RWPE2 (cell line): ENCODE measurements at places on chromosomes 1 and 21.

DNA sequence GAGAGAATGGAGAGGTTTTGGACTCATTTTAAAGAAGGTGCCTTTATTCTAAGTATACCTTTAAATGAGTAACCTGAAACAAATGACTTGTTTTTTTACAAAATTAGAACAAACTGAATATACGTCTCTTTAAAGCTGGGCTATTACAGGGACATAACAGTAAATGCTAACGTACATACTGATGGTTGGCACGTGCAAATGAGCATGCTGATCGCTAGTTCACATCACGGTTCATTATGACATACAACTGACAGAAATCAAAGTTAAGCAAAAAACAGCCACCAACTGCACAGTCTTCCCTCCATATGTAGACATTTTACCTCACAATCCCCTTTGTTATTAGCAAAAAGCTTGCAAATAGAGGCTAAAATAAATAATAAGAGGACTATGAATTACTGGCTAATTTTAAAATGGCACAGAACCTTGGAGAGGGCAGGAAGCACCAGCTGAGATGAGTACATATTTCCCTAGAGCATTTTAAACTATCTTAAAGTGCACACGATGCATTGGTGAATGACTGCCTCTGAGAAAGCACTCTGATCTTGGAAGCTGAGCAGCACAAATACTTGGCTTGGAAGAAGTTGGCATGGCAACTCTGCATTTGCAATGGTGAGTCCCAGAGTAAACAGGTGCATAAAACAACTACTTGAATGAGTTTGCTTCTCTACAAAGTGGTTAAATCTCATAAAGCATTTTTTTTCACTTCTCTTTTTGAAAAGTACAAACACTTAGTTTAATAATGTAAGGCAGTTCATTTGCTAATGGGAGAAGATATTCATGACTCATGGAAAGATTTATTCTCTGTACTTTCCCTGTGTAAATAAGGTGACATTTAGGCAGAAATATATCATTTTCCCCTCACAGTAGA lies 204.7 kb downstream of the LHX8 start:
- no peak for DNase-seq

DNA sequence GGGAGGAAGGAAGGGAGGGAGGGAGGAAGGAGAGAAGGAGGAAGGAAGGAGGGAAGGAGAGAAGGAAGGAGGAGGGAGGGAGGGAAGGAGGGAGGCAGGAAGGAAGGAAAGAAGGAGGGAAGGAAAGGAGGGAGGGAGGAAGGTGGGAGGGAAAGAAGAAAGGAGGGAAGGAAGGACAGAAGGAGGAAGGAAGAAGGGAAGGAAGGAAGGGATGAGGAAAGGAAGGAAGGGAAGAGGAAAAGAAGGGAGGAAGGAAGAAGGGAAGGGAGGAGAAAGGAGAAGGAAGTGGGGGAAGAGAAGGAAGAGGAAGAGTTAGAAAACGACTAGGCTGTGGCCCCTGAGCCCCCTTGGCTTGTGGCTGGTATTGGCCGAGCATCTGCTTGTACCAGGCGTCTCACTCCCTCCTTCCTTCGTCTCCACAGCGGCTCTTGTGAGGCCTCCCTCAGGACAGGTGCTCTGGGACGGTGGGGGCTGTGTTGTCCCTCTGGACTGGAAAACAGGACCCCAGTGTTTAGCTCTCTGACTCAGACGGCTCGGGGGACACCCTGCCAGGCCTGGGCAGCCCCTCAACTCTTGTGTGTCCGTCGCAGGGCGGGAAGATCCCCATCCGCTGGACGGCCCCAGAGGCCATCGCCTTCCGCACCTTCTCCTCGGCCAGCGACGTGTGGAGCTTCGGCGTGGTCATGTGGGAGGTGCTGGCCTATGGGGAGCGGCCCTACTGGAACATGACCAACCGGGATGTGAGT lies 36.2 kb upstream of the C1QA start:
- DNase-seq = no peak

DNA sequence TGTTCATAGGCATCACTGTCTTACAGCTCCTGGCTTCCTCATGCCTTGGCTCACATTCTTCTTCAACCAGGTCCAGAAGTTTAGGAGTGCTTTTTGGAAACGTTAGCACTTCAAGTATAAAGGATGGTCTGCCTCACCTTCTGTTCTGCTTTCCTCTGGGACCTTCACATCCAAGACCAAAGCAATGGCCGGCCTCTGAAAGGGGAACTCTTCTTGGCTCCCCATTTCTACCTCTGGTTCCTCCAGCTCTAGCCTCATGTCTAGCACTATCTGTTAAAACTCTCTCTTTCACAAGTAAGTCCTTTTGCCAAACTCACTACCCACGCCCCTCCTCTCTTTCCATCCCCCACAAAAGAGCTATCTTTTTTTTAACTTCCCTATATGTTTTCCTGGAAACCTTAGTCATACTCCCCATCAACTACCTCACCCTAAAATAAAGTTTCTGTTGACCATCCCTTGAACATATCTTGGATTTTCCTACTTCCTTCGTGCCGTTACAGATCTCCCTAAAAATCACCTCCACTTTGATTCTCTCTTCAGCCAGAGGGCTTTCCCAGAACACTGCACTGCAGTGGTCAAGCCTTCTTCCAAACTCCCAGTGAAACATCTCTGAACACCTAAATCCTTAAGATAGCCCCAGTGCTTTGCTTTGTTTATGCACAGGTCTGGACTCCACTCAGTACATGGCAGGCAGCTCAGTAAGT lies 7.9 kb downstream of the SORT1 start:
- DNase-seq = no peak

- DNase-seq = no peak
These were observed 22.4 kb downstream of the LRRC8B start for GRCh38 chr1:89546934-89547562.

GRCh38 chr1:118159569-118159968 lies 25.5 kb downstream of the SPAG17 start:
- DNase-seq = no peak
